ENCODE measurements at places on chromosomes 16 and 17.

GRCh38 chr17:33444731-33445130 lies 151.6 kb upstream of the ASIC2 start:
- no peak for DNase-seq

DNA sequence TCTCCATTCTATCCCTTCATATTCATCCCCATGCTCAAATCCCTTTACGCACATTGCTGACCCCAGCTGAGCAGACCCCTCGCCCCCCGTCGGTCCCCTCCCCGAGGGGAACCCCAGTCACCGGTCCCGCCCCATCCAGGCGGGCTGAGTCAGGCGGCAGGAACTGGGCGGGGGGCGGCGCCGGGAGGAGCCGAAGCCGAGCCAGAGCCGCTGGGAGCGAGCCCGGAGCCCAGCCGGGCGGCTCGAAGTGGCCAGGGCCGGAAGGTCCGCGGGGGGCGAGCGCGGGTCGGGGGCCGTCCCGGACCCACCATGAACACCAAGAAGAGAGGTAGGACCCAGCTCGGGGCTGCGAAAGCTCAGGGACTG lies 8.6 kb downstream of the RIPOR1 start:
- DNase-seq: peak; percentile 85

DNA sequence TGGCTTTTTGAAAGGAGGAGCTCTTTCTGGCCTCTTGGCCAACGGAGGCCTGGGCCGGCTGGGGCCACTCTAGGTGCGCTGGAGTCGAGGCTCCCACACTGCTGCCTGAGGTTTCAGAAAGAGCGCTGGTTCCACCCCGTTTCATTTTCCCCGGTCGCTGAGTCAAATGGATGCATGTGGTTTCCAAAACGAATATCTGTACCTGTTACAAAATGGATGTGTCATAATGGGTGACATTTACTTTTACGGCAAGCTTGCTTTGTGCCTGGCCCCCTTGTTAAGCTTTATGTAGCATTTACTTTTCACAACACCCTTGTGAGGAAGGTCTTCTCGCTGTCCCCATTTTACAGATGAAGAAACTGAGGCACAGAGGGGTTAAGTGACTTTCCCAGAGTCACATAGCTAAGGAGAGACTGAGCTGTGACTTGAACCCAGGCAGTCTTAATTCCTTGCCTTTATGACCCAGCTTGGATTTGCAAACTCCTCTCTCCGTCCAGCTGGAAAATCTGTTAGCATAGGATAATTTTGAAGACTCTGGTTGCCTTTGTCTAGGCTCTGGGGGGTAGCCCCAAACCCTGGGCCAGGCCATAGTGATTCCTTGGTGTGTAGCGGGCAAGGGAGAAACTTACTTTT lies 10.6 kb downstream of the KSR1 start:
- peak; percentile 37 for DNase-seq

- DNase-seq: peak; percentile 83
Observed at GRCh38 chr17:8420041-8420934, 15.4 kb upstream of the NDEL1 start.

DNA sequence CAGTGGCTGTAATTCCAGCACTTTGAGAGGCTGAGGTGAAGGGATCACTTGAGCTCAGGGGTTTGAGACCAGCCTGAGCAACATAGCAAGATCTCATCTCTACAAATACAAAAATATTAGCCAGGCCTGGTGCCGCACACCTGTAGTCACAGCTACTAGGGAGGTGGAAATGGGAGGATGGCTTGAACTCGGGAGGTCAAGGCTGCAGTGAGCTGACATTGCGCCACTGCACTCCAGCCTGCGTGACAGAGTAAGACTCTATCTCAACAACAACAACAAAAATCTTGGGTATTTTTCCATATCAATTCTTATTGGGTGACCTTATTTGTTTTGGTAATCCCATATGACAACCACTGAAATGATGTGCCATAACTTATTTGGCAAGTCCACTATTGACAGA lies 52.6 kb downstream of the SCNN1G start:
- DNase-seq: no peak

DNA sequence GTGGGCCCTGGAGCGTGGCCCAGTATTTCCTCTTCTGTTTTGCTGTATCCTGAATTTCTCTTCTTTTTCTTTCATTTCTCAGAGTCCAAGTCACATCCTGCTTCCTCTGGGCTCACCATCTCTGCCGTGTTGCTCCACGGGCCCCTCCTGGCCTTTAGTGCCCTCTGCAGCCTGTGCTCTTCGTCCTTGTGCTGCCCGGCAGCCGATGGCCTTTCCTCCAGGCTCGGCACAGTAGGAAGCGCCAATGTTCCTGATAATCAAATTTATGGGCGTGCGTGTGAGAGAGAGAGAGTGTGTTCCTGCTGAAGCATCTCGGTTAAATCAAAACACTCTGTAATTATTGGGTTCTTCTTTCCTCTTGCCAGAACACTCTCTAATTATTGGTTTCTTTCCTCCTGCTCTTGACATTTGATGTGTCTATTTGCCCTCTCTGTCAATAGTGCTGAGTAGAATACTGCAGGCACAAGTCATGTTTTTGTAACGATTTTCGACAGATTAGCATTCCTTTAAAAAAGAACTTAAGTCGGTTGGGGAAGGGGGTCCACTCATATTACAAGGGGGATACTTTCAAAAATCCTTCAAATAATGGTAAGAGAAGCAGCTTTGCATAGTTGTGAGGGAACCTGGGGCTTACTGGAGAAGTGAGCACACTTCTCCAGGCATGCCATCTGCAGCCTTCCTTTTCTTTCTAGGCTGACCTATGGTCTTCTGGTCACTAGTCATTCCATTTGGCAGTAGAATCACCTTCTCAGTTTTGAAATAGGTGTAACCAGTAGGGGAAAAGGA lies 126.6 kb downstream of the RPTOR start:
- no peak for DNase-seq

DNA sequence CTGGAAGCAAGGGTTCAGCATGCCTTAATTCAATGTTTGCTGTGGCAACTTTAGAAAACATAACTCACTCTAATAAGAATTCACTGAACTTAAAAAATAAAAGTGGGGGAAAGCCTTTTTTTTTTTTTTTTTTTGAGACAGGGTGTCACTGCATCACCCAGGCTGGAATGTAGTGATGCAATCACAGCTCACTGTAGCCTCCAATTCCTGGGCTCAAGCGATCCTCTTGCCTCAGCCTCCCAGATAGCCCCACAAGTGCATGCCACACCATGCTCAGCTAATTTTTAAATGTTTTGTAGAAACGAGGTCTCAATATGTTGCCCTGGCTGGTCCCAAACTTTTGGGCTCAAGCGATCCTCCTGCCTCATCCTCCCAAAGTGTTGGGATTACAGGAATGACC lies 243.9 kb downstream of the PARN start:
- no peak for DNase-seq

DNA sequence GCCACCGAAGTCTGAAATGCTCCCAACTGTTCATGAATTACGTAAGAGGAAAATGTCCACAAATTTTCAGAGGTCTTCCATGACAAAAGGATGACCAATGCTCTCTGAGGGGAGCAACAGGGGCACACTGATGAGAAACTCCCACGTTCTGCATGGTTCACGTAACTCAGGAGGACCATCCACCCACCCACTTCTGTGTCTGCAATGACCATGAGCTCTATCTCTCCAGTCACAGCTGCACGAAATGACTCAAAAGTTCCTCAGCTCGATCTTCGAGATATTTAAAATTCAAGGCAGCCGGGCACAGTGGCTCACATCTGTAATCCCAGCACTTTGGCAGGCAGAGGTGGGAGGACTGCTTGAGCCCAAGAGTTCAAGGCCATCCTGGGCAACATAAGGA lies 15.8 kb downstream of the WDR45B start:
- no peak for DNase-seq

DNA sequence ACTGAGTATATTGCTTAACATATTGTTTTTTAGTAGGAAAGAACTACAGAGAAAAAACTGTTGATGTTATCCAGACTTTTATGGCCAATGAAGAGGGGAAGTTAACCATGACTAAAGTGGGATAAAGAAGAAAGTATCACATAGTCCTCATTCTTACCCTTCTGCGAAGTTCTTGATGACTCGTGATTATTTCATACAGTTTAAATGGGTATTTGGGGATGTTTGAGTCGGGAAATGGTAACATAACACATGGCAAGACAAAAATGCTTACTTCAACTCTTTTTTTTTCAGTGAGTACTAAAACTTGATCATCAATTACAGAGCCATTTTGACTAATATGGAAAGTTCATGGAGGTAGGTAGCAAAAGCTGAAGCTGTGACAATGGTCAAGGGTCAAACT lies 4.9 kb downstream of the POLG2 start:
- DNase-seq: no peak

- DNase-seq: peak; percentile 84
Observed at GRCh38 chr17:78979780-78980623, at the start of gene LGALS3BP. Gene LGALS3BP, minus strand, starts transcription at chr17:78979923. Its CDS starts 2,732 bp downstream, at chr17:78977191.

GRCh38 chr17:16975744-16976625 lies 4.1 kb upstream of the TNFRSF13B start:
- no peak for DNase-seq

GRCh38 chr16:12268606-12269005 lies 292.1 kb downstream of the SNX29 start:
- no peak for DNase-seq

DNA sequence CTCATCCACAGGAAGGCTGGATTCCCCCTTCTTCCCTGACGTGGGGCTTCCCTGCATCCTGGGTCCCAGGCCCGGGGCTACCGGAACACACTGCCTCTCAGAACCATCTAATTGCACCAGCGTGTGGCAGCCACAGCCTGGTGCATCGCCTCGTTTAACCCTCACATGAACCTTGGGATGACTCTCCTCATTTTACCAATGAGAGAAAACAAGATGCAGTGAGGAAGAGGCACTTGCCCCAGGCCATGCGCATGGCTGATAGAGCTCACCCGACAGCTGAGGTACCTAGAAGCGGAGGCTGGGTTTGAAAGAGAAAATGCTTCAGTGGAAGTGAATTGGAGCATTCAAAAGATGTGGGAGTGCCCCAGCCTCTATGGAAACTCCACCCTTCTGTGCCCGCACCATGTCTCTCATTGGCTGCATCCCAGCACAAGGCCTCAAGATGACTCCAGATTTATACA lies 162.3 kb downstream of the KATNIP start:
- DNase-seq: no peak

- no peak for DNase-seq
Observed at GRCh38 chr16:89194340-89195311, 5.7 kb downstream of the SLC22A31 start.

DNA sequence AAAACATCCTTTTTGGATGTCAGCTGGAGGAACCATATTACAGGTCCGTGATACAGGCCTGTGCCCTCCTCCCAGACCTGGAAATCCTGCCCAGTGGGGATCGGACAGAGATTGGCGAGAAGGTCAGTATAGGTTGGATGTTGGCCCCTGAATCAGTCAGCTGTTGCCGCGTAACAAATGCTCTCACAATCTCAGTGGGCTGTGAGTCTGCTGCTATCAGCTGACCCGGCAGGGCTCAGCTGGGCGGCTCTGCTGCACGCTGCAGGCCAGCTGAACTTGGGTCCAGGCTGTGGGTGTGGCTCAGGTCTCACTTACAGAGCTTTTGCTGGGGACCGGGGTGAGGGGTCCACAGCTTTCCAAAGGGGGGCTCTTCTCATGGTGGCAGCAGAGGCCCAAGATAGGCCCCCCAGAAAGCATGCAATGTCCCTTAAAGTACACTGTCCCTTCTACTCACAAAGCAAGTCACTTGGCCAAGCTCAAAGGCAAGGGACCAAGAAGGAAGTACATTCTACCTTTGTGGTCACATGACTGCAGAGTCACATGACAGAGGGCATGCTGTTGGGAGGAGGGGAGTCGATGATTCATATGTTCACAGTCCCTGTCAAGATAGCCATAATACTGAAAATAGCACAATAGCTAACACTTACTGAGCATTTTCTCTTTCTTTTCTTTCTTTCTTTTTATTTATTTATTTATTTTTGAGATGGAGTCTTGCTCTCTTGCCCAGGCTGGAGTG lies 134.2 kb downstream of the ABCC1 start:
- no peak for DNase-seq

DNA sequence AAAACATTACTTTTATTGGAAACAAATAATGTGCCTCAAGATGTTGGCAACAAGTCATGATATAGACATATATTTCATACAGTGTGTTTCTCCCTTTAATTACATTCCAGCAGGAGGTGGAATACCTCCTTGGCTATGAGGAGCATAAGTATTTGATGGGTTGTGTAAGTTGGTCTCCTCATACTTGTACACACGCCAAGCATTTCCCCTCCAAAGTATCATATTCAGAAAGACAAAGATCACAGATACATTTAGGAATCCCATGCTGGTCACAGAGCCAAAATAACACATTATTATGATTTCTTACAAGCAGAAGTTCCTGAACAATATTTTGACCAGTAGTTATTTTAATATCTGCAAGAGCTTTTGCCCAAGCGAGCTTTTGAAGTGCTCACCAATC lies 57.8 kb downstream of the WSB1 start:
- DNase-seq: no peak

DNA sequence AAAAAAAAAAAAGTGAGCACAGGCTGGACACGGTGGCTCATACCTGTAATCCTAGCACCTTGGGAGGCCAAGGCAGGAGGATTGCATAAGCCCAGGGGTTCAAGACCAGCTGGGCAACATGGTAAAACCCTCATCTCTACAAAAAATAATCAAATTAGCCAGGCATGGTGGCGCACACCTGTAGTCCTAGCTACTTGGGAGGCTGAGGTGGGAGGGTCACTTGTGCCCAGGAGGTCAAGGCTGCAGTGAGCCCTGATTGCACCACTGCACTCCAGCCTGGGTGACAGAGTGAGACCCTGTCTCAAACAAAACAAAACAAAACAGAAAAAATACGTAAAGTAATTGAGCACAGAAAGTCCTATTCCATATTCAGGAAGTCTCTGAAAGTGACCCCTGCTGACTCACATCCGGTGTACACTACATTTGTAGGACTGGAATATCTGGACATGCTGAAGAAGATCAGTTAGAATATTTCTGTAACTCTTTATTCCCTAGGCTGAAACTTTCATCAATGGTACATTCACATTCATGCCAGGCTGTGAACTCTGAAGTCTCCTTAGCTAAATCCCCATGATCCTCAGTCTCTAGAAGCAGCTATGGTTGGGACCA lies 66.0 kb upstream of the HAS3 start:
- DNase-seq: no peak

GRCh38 chr17:40101367-40102210 lies 1.2 kb upstream of the NR1D1 start:
- no peak for DNase-seq

DNA sequence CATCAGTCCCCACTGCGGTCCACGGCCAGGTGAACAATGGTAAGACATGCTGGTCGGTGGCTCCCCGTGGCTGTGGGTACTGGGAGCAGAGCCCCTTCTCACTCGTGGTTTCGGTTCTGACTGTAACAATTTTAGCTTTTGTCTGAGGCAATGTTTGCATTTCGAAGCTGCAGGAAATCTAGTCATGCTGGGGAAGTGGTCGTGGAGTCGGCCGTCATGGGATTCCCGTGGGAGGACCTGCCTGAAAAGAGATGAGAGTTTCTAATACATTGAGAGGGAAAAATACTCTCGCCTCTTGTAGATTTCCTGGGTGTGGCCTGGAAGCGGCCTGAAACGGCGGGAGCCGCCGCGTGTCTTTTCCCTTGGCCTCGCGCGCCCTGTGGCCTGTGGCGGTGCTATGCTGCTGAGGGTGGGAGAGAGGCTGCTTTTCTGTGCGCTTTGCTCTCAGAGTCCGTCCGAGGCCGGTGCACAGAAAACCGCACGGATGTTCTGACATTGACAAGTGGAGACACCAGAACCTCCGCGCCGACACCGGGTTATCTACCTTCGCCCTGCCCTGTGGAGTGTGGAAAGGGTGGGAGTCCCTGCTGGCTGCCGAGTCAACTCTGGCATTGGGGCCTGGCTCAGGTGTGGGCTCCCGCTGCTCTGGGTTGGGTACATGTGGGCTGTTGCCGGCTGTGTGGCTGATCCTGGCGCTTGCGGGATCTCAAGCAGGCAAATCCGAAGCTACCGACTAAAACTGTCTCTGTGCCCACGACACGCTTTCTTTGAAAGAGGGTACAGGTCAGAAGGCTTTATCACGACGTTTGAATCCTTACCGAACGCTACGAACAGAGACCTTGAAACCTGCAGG lies 60.8 kb downstream of the WDR45B start:
- DNase-seq: no peak

Measured in thyroid gland (tissue), 4 donors.